Stimulated activated CD8-positive, alpha-beta memory T cell treated with anti-CD3 and anti-CD28 coated beads, Interleukin-7, amount 100 ng/mL, for 1 hour (primary cell): ENCODE measurements at places on chromosomes 13 and 19.

GRCh38 chr19:45854167-45854778 lies 8.7 kb downstream of the SYMPK start:
- no peak for DNase-seq

- no peak for DNase-seq
Observed at GRCh38 chr19:34838248-34838647, 65.2 kb upstream of the ZNF599 start.

DNA sequence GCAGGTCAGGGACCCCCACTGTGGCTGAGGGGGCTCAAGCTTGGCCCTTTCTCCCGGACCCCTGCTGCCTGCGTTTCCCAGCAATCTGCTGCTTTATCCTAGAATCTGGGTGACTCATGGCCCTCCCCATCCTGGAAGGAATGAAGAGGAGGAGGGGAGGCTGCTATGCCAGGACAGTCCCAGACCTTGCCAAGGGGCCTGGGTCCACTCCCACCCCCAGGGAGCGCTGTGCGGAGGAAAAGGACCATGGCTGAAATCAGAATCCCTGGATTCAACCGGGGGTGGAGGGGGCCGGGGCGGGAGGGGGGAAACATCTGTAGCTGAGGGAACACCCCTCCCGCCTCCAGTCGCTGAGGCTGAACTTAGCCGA lies 20.5 kb downstream of the ZNF114 start:
- DNase-seq: no peak

GRCh38 chr19:2574478-2574931 lies 98.6 kb downstream of the GADD45B start:
- no peak for DNase-seq

GRCh38 chr13:24233351-24233901 lies 72.9 kb downstream of the SPATA13 start:
- DNase-seq: no peak

GRCh38 chr13:91546900-91547299 lies 148.5 kb downstream of the GPC5 start:
- no peak for DNase-seq
